Stimulated activated CD8-positive, alpha-beta memory T cell treated with anti-CD3 and anti-CD28 coated beads, Interleukin-4, amount 100 ng/mL, for 1 hour (primary cell): ENCODE measurements at places on chromosomes 3 and 15.

GRCh38 chr3:121822973-121823372 lies 11.9 kb downstream of the IQCB1 start:
- no peak for DNase-seq

DNA sequence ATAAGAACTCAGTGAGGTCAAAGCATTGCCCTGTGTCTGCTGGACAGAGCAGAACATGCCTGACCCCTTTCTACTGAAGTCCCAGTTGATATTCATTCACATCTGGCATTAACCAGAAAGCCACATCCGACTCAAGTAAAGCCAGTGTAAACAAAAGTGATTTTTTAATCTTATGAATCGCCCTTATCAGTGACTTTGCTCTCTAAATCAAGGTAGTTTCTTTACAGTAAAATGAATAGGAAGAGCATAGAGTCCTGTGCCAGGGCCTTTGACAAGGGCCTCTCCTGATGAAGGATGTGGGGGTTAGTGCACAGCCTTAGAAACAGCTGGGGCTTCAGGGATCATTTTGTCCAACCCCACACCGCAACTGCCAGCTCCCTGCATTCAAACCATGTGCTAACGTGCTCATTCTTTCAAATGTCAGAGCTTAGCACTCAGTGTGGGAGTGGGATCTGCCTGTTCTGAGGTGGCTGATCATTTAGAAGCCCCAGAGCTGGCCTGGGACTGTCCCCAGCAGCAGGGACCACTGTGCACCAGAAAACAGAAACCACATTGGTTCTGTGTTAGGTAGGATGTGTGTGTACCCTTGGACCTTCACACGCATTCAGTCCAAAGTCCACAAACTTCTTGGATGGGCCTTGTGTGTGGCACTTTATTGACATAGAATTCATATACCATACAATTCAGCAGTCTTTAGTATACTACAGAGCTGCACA lies 55.3 kb downstream of the CCR4 start:
- DNase-seq: no peak

GRCh38 chr3:80889535-80889934 lies 871.9 kb downstream of the GBE1 start:
- no peak for DNase-seq

DNA sequence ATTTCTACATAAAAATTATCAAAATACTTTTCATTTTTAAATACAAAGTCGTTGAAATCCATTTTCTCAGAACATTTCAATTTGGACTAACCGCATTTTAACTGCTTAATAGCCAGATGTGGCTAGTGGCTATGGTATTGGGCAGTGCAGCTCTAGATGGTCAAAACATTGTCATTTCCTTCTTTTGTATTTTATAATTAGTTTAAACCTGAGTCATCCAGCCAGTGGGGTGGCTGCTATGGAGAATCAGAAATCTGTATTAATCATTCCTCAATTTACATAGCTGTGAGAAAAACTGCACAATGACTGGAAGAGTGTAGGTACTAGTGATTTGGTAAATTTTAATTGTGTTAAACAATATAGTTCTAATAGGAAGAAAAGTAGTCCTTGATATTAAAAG lies 245.3 kb downstream of the PDZRN3 start:
- DNase-seq: no peak
